ENCODE measurements at places on chromosomes 2 and 18.
A peak's percentile ranks its signal among the peaks of the same experiment; 100 is the strongest.

- no peak for DNase-seq
Observed at GRCh38 chr2:241068136-241068941, 33.7 kb downstream of the MTERF4 start.

- no peak for DNase-seq
Observed at GRCh38 chr2:180577567-180577966, 402.8 kb upstream of the UBE2E3 start.

DNA sequence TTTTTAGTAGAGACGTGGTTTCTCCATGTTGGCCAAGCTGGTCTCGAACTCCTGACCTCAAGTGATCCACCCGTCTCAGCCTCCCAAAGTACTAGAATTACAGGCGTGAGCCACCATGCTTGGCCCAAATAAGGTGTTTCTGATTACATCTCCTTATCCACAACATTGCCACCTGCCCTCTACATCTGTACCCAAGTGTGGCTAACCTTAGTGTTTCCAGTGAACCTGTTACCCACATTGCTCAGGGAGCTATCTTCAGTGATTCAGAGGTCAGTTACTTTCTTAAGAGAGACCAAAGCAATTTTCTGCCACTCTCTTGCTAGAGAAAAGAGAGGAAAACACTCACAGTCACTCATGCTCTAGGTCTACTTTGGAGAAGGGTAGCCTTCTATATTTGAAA, 115.0 kb upstream of the SLC39A10 start:
- no peak for DNase-seq

GRCh38 chr2:32946314-32947075, at the start of gene LTBP1:
LTBP1 (plus strand) TSS chr2:32946953; CDS start chr2:32947325, 372 bp downstream.
- DNase-seq, result peak; percentile 53

GRCh38 chr2:177315364-177315763, 50.8 kb upstream of the NFE2L2 start:
- DNase-seq, result no peak

Data from stimulated activated CD4-positive, alpha-beta T cell treated with anti-CD3 and anti-CD28 coated beads, Interleukin-2, amount 100 ng/mL, for 24 hours (primary cell).